NCI-H1417 treated with DMSO at 0.1 percent for 48 hours (cell line): ENCODE measurements at places on chromosomes 5 and 9.

DNA sequence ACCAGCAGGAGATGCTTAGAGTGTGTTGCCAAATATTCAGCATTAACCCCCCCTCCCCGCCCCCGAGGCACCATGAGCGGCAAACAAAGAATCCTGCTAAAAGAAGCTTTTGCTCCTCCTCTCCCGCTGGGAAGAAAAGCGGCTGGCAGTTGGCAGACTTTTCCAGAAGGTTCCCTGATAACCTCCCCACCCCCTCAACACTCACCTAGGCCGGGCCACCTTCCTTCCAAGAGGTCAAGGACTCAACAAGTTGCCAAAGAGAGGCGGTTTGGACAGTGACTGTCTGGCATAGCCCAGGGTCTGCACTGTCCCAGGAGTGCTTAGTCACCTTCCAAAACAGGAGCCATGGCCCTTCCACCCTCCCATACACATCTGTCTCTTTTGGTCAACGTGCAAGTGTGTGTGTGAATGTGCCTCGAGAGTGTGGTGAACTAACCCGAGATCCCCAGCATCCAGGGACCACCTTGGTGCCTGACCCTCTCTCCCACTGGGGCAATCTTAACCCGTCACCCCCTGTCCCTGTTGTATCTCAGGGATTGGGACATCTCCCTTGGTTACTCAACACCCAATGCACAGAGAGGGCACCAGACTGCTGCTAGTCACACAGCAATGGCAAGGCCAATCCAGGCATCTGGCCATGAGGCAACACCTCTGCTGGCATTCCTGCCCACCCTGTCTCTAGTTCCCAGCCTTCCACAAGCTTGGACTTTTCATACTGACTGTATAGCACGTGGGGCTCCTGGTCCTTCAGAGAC lies 18.9 kb downstream of the CAMK2A start:
- DNase-seq: no peak

GRCh38 chr9:121281614-121282276 lies 13.8 kb downstream of the GSN start:
- DNase-seq: no peak

- DNase-seq: no peak
These were observed 13.2 kb downstream of the MRPL41 start for GRCh38 chr9:137564817-137565411.

DNA sequence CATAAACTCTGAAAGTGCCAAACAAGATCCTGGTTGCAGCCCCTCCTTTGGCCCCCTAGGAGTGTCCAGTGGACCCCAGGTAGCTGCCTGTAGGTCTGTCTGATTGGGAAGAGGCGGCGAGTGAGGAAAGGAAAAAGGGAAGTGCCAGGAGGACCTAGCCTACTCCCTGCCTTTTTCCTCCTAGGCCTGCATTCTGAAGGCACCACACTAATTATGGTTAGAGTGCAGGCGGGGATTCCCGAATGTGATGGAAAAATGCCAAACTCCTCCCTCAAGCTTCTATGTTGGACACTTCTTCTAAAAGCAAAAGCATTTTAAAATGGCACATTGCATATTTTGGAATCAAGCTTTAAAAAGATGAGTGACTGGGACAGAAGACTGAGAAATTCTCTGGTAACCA lies 83.2 kb upstream of the SMIM15 start:
- no peak for DNase-seq

- DNase-seq: no peak
These were observed 51.9 kb upstream of the JAK2 start for GRCh38 chr9:4933177-4933576.

- DNase-seq: peak; percentile 9
These were observed at the start of gene PALM2AKAP2 for GRCh38 chr9:109779711-109780452. TSS of gene PALM2AKAP2 (plus strand) at chr9:109780198. CDS start at chr9:109780489, 291 bp downstream.

GRCh38 chr5:137481596-137481995 lies 17.5 kb downstream of the SPOCK1 start:
- DNase-seq: no peak

DNA sequence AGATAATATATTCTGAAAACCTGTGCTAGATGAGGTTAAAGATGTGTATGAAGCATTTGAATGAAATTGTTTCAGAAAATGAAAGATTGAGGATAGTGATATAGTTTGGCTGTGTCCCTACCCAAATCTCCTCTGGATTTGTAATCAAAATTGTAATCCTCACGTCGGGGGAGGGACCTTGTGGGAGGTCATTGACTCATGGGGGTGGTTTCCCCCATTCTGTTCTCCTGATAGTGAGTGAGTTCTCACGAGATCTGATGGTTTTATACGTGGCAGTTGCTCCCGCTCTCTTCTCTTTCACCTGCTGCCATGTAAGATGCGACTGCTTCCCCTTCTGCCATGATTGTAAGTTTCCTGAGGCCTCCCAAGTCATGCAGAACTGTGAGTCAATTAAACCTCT lies 2.0 kb upstream of the TEX48 start:
- DNase-seq: no peak

DNA sequence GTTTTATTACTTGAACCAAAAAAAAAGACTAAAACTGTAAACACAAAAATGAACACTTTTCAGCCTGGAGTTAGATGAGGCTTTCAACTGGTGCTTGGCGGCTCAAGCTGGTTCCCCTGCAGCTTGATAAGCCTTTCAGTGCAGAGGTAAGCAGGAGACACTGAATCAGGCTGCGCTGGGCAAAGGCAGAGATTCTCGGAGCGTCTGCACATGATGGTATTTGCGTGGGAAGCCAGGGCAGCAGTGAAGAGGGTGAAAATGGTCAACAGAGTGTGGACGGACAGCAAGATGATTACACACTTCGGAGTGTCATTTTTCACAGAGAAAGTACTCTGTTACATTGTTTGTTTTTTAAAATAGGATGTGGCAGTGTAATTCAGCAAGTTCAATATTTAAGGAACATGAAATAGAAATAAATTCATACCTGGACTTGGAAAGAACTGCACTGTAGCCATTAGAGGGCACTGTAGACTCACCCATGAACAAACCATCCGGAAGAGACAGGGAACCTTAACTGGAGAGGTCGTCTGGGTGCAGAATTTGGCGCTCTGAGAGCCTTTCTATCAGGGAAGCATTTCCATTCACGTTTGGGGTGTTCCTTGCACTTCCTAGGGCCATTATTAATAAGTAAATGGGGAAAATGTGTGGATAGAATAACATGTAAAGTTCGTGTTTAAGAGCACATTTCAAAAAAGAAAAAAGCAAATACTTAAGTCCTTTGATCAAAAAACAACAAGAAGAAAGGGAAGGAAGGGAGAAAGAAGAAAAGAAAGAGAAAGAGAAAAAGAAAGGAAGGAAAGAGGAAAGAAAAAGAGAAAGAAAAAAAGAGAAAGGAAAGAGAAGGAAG lies 69.8 kb downstream of the ICE1 start:
- DNase-seq: peak; percentile 38

- DNase-seq: no peak
These were observed 75.7 kb upstream of the IRX4 start for GRCh38 chr5:1958211-1959010.

DNA sequence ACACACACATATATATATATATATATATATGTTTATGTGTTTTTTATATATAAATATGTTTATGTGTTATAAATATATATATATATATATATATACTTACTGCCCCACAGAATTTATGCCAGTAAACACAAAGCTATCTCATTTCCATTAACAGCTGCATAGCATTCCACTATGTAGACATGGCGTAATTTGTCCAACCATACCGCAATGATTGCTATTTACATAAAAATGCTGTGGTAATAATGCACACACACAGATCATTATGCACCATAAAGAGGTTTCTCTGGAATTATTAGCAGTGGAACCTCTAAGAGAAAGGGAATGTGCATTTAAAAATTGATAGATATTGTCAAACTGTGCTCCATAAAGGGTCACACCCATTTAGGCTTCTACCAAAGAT lies 150.1 kb downstream of the CEP120 start:
- no peak for DNase-seq

DNA sequence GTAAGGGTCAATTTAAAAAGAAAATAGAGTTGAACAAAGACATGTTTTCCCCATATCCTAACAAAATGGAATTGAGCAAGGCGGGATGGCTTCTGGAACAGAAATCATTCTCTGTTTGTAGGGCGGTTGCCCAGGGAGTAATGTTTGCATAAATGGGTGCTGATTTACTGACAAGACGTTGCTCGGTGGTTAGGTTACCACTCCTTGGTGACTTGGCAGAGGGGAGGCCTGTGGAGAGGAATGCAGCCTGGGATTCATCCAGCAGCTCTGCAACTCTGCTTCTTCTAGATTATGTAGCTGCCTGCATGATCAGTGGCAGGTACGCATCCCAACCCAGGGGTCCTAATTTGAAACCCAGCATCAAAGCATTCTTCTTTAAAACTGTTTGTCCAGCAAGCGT lies 200.2 kb downstream of the CFAP90 start:
- no peak for DNase-seq

DNA sequence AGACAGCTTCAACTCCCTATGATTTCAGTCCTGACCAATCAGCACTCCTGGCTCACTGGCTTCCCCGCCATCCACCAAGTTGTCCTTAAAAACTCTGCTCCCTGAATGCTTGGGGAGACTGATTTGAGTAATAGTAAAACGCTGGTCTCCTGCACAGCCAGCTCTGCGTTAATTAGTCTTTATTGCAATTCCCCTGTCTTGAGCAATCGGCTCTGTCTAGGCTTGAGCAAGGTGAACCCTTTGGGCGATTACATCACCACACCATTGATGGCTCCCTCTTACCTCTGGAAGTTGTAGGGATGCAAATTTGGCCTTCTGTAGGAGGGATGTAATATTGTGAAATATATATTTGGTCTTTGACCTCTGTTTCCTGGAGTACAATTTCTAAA lies 2.9 kb upstream of the SLC23A1 start:
- DNase-seq: no peak

DNA sequence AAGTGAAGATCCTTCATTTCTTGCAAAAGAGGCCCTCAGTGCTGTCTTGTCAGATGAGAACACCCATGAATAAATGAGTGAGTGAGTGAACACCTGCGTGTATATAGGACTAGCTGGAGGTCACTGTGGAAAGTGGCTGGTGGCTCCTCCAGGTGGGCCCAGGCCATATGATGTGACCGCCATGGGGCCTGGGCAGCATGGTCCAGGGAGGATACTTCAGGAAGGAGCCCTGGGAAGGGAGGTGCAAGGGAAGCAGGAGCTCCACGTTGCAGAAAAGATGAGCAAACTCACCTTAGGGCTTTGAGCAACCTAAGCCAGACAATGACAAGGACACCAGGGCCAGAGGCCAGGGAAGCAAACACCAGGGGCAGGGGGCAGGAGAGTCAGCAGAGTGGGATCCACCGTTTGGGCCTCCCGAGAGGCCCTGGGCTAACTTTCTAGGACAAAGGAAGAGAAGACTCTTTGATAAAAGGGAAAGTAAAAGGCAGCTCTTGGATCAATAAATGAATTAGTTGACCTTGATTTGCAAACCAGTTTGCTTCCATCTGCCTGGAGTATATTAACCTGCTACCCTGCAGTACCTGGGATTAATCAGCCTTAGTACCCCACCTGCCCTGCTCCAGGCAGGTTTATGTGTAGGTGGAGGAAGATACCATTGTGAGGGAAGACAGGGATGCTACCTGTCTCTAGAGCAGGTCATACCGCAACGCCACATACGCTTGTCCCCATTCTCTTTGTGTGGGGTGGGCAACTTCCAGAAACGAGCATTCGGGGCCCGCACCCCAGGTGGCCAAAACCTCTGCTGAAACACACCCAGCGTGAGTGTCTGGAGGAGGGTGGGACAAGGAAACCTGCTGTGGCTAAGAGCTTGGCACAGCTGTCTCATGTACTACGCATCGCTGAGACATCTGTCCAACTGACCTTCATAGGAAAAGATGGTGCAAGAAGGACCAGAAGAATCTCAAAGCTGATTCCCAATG lies 51.4 kb upstream of the OLFM1 start:
- DNase-seq: no peak

DNA sequence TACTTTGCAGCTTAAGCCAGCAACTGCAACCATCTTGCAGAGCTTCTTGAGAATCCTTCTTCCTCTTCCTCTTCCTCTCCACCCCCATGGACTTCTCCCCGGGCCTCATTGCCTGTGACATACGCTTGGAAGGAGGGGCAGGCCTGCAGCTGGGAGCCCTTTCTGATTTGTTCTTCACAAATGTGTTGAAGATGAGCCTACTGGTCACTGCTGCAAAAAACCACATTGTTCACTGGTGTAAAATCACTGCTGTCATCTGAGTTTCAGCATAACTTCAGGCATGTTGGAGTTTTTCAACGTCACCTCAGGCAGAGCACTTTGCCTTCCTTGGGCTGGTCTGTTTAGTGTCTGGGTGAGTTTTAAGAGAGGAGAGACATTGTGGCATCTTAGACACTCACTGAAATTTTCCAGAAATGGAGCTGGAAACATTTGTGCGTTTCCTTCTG lies 7.9 kb downstream of the TJP2 start:
- no peak for DNase-seq

DNA sequence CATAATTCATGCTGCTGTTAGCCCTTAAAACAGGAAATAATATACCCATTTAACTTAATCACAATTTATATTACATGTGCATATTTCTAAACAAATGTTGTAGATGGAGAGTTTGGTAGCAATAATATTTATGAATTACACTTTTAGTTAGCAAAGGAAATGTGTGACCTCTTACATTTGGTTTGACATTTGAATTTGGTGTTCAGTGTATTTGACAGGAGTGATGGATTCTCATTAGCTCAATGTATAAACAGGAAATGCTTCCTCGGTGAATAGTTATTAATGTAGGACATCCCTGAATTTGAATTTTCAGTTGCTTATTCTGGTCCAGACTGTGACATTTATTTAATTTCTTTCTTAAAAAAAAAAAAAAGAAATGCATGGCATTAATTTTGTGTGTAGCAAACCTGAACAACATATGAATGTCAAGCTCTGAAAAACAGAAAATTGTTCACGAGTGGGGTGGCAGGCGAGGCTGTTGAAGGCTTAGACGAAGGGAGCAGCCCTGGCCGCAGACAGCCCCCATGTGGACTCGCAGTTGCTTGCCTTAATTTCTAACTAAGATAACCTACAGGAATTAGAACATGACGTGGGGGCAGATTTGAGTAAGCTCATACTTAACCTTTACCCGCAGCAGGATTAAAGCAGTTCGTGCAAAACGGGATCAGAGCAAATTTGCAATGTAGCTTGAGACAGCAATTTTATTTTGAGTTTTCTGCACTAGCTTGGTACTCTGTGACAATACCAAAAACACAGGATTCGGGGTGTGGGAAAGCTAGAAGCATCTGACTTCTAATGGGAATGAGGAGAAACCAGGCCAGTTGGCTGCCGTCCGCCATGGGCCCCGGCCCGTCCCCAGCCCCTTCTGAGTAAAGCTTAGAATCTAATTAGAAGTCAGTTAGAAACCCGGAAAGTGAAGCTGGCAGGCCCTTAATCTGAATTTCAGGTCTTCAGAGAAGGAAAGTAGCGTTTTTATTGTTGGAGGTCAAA lies 134.3 kb downstream of the MACROH2A1 start:
- DNase-seq: no peak

- DNase-seq: no peak
These were observed 278.3 kb upstream of the MPDZ start for GRCh38 chr9:13557746-13558145.

GRCh38 chr5:62592558-62592957 lies 13.9 kb downstream of the LRRC70 start:
- DNase-seq: no peak

- no peak for DNase-seq
These were observed 108.5 kb upstream of the TXNDC8 start for GRCh38 chr9:110446171-110446570.
